ENCODE measurements at places on chromosomes 16 and 17.

- peak; percentile 89 for DNase-seq
Observed at GRCh38 chr17:77440560-77440981, 299.8 kb downstream of the SEC14L1 start.

DNA sequence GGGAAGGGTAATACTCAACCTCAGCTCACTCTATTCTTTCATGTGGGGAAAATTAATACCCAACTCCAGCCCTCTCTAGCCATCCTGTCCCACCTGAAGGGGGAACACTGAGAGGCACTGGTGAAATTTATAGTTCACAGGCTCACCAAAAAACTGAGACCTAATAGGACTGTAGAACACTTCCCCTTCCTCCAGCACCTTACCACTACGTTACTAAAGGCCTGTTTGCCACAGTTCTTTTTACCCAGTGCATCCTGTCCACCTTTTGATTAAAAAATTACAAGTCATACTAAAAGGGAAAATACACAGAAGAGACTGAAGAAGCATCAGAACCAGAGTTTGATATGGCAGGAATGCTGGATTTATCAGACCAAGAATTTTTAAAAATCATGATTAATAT, 26.0 kb downstream of the DHRS7B start:
- no peak for DNase-seq

DNA sequence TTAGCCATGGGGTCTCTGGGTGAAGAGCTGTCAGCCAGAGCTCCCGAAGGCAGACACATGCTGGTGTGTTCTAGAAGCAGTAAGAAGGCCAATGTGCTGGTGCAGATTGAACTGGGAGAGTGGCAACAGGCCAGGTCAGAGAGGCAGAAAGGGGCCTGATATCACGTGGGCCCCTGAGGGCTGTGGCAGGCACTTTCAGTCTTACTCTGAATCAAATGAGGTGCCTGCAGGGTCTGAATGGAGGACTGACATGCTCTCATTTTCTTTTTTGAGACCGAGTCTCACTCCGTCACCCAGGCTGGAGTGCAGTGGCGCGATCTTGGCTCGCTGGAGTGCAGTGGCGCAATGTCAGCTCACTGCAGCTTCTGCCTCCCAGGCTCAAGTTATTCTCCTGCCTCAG, 293.8 kb downstream of the ABCC12 start:
- no peak for DNase-seq

DNA sequence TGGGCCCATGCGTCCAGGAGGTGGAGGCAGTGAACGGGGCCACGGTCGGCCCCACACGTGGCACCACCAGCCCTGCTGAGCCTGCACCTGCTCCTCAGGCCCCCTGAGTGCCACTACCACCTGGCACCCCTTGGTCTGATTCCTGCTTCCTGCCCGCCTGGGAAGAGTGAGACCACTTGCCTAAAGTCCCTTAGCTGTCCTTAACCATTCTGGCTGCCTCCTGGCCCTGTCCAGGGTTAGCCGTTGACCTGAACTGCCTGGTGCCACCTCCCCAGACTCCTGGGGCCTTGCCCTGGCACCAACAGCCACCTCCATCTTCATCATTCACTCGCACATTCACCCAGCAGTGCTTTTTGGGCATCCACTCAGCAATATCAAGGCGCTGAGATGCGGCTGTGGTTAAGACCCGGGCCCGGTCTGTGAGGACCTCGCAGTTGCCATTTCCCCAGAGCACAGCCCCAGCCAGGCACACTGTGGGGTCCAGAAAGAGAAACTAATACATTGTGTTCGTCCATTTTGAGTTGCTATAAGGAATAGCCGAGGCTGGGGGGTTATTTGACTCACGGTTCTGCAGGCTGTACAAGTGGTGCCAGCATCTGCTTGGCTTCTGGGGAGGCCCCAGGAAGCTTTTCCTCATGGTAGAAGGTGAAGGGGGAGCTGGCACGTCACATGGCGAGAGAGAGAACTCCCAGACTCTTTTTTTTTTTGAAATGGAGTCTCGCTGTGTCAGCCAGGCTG, 318.4 kb downstream of the SEC14L1 start:
- DNase-seq = no peak

DNA sequence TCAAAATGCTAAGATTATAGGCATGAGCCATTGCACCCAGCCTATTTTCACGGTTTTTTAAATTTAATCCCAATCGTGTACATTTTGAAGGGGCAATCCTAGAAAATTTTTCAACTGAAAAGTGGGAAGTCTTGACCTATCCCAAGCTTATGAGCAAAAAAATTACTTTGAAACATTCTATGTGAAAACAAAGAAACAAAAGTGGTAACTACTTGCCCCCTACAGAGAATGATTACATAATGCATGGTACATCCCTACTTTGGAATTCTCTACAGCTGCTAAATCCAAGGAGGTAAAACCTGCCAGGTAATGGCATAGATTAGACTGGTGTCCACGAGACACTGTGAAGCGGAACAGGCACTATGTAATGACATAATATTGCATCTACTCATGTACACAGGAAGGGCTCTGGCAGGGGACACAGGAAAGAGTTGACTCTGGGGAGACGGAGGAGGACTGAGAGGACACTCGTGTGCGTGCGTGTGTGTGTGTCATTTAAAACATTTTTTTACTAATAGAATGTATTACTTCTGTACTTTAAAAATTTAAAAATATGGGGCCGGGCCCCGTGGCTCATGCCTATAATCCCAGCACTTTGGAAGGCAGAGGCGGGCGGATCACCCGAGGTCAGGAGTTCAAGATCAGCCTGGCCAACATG, 15.7 kb downstream of the ASGR2 start:
- no peak for DNase-seq

DNA sequence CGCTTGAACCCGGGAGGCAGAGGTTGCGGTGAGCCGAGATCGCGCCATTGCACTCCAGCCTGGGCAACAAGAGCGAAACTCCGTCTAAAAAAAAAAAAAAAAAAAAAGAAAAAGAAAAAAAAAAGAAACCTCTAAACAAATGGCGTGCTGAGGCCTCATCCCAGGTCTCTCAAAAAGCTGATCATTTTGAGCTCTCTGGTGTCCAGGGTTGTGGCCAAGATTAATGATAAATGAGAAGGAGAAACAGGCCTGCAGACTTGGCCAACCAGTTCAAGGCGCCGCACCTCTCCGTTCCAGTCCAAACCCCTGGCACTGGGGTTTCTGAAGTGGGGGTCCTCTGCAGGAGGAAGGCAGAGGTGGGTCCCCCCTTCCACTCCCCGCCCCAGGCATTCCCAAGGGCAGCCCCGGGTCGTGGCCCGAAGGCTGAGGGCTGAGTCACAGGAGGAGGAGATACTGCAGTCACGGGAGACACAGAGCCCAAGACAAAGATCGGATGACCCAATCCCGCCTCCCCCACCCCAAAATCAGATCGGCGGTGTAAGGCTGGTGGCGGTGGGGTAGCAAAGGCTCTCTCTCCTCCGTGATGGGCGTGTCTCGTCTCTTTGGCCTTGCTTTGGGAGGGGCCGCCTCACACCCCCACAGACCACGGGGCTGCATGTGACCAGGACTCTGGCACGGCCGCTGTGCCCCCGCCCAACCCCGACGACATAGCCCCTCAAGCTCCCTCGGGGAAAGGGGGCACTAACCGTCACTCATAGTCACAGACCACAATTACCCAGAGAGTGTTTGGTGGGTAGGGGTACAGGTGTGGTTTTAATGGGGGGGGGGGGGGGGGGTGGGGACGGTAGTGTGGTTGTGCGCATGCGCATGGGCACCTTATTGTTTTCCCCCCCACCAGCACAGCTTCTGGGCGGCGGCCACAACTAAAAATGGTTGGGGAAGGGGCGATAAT, 1.1 kb downstream of the VAT1 start:
- DNase-seq = peak; percentile 88

GRCh38 chr17:40062329-40063186, at the start of gene THRA:
TSS of gene THRA (plus strand) at chr17:40062965. CDS start at chr17:40074489, 11,524 bp downstream.
- peak; percentile 95 for DNase-seq

GRCh38 chr16:19959736-19960135, 75.1 kb upstream of the GPRC5B start:
- no peak for DNase-seq

DNA sequence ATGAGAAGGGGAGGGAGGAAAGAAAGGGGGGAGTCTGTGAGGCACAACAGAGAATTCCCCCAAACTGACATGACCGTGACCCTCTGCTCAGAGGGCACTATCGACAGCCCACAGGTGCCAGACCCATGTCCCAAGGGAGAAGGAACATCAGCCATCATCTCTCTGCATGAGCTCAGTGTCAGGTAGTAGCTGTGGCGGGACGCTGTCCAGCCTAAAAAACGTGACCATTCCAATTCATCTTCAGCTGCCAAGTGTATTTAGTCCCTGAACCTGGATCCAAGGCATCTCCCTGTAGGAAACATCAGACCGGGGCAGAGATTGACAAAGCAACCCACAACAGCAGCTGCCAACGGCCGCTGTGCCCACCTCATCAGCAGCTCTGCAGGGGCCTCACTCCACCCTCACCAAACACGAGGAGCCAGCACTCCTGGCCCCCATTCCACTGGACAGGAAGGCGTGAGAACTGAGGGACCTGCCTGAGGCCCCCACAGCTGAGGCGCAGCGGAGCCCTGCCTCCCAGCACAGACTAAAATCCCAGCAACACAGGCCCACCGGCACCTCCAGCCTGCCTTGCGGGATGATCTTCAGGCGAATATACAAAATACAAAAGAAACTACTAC, 8.6 kb downstream of the TAF1C start:
- DNase-seq = no peak

DNA sequence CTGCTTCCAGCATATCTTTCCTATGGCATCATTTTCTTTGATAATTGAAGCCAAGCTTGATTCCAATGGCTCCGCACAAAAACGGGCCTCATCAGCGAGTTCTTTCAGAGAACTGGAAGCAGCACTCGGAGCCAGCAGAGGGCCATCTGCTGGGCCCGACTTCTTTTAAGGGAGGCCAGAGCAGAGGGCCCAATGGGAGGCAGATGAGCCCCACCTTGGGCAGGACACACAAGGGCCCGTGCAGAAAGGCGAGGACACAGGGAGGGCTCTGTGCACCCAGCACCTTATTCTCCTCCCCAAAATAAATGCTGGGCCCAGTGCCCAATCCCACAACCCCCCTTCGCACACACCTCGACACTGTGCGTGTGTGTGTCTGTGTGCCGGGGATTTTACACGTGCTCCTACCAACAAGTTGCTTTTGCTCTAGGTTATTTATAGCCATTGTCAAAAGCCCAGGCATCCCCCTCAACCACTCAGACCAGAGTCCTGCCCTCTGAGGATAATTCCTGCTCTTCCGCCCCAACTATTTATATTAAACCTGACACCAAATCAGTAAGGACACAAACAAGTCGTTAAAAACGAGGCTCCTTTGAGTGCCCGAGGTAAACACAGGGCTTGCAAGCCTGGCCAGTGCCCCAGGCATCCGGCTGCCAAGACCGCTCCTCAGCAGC, 6.8 kb downstream of the AXIN2 start:
- no peak for DNase-seq

DNA sequence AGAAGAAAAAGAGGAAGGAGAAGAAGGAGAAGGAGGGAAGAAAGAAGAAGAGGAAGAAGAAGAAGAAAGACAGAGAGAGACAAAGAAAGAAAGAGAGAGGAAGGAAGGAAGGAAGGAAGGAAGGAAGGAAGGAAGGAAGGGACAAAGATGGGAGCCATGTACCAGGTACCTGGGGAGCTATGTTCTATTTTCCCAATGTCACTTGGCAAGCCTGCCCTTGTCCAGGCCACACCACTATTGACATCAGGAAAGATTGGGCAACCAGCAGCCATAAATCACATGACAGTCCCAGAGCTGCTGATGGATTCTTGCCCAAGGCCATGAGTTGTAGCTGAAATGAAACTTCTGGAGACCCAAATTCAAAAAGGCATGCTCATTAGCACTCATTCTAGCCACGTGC, 2.7 kb upstream of the CES1 start:
- DNase-seq = no peak

DNA sequence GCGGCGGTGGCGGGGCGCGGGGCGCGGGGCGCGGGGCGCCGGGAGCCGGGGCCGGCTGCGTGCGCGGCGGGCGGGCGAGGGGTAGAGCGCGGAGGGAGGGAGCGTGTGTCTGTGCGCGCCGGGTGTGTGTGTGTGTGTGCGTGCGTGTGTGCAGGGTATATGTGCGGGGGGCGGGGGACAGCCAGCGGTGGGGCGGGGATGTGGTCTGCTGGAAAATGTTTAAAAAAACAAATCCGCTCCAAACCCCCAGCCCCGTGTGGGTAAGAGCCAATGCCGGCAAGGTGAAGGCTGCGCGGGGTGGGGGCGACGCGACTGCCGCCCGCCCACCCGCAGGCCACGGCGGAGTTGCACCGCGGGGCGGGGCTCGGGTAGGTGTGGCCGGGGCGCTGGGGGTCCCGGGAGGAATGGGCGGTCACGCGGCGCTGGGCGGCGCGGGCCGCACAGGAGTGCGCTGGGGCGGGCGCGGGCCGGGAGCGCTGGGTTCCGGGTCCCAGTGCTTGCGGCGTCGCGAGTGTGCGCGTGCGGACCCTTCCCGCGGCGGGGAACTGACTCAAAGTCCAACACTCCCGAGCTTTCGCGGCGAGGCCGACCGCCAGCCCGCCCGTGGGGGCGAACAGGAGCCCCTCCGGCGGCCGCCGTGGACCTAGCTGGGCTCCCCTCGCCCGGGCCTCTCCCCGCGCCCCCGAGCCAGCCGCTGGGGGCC, at the start of gene CYGB:
CYGB (minus strand) TSS at position 132 of the 703 bp plus-strand sequence. CDS start 167 bp downstream, outside the sequence.
- DNase-seq = peak; percentile 78
